Iris pigment epithelial cell (primary cell): ENCODE measurements at places on chromosomes 12 and 14.

DNA sequence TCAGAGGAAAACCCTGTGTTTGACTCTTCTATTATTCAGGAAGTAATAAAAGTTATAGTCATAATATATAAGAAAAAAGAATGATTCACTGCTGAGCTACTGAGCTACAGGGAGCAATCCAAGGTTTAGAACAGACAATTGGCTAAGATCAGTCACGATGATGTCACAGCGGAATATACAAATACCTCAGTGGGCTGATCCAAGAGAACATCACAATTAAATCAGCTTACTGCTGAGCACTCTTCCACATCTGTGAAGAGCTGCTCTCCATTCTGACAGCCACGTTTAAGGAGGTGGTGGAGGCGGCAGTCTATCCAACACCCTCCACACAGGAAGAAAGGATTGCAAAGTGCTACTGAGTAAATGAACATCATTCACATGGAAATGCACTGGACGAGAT is 271.0 kb downstream of the APAF1 start:
- DNase-seq: no peak

GRCh38 chr12:104641862-104642261 is 185.1 kb downstream of the CHST11 start:
- DNase-seq: no peak

- peak; percentile 40 for DNase-seq
Observed at GRCh38 chr14:22994762-22995275, 12.5 kb upstream of the AJUBA start.

GRCh38 chr14:103384450-103385151 is 614 bp upstream of the MARK3 start:
- DNase-seq: no peak

GRCh38 chr12:69978020-69978419 is 153.0 kb downstream of the MYRFL start:
- DNase-seq: no peak

DNA sequence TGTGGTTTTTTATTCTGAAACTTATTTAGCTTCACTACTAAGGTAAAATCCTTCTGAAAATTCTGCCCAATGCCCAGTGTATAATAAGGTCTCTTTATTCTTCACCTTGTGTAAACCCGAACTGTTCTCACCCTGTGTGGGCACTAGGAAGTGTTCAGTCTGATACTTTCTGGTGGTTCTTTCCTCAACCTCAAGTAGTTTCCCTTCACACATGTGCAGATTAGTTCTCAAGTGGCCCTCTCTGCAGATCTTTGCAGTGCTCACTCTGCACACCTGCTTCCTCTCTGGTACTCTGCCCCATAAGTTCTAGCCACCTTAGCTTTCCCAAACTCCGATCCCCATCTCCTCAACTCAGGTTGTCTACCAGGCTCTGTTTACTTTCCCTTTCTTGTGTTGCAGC is 61.6 kb downstream of the RAD51B start:
- no peak for DNase-seq

DNA sequence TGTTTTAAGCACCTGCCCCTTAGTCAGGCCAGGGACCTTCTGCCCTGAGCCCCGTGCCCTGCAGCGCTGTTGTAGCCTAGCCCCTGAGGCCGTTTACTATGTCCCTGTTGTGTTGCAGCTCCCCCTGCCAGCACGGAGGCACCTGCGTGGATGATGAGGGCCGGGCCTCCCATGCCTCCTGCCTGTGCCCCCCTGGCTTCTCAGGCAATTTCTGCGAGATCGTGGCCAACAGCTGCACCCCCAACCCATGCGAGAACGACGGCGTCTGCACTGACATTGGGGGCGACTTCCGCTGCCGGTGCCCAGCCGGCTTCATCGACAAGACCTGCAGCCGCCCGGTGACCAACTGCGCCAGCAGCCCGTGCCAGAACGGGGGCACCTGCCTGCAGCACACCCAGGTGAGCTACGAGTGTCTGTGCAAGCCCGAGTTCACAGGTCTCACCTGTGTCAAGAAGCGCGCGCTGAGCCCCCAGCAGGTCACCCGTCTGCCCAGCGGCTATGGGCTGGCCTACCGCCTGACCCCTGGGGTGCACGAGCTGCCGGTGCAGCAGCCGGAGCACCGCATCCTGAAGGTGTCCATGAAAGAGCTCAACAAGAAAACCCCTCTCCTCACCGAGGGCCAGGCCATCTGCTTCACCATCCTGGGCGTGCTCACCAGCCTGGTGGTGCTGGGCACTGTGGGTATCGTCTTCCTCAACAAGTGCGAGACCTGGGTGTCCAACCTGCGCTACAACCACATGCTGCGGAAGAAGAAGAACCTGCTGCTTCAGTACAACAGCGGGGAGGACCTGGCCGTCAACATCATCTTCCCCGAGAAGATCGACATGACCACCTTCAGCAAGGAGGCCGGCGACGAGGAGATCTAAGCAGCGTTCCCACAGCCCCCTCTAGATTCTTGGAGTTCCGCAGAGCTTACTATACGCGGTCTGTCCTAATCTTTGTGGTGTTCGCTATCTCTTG is 7.6 kb downstream of the DLK1 start:
- no peak for DNase-seq

DNA sequence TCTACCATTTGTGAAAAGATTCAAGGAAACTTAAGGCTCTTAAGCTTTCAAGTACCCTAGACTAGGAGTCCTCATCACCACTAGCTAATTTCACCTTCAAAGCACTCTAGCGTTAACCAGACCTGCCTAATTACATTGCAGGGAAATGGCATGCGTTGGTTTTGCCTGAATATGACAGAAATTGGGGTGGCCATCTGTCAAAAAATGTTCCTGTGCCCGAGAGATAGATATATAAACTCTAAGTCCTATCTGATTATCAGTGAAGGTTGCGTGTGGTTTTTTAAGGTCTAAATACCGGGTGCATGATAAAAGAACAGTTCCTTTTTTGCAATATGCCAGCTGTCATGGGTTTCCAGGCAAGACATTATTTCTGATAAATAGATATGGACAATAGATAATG is 48.3 kb downstream of the SPRING1 start:
- DNase-seq: no peak

GRCh38 chr12:40202095-40203059 is 22.4 kb upstream of the LRRK2 start:
- DNase-seq: no peak

DNA sequence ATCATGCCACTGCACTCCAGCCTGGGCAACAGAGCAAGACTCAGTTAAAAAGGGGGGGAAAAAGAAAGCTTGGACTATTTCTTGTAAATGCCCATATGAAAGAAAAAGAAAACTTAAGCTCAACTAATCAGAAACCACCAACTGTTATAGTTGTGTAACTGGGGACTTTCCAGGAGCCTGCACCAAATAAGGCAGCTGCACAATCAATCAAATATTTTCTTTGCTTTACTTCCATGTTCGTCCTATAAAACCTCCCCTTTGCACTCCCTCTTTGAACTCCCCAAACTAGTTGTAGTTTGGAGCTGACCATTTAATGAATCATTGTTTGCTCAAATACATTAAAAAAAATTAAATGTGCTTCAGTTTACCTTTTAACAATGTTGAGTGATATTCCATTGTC is 54.9 kb downstream of the OTOGL start:
- peak; percentile 50 for DNase-seq

DNA sequence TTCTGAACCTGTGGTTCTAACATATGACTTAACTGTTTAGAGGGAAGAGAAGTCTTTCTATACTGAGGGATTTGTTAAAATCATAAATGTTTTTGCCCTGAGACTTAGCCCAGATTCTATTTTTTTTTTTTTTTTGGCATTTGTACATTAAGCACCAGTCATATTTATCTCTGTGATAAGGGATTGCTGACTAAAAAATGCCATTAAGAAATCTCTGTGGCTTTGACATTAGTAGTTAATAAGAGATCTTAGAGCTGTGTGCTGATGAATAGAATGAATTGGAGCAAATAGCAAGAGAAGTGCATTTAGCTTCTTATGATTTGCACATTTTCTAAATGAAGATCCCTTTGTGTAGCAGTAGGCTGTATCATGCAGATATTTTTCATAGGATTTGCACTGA is 32.5 kb downstream of the NFYB start:
- DNase-seq: no peak

DNA sequence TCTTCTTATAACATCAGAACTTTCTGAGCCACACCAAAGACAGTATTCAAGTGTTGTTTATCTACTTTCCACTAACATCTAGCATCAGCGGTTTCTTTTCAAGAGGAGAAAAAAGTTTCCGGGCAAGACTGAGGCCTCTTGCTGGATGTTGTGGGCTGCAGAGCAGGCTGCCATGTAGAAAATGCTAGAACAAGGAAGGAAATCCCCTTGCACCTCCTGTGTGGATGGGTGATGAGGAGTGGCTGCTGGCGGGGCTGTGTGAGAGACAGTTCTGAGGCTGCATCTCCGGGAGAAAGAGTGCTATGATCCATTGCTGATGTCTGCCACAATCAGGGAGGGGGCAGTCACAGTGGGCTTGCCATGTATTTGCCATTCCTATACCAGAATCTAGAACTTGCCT is 37.8 kb upstream of the PPP1CC start:
- no peak for DNase-seq

GRCh38 chr12:80778005-80778541 is 61.4 kb downstream of the MYF5 start:
- peak; percentile 96 for DNase-seq

DNA sequence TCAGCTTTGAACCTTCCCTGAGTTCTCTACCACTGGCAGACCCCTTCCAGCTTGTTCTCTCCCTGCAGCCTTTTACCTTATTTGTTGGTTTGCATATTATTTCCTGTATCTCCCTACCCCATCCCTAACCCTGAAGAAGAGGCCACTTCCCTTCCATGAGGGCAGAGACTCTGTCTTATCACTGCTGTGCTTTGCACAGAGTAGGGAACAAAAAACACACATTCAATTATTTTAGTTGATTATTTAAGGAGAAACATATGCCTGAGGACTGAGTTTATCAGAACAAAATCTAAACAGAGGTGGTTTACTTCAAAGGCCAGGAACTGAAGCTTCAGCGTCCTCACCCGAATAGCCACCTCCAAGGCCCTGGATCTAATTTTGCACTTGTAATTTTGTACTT is 111.7 kb upstream of the RFLNA start:
- no peak for DNase-seq

DNA sequence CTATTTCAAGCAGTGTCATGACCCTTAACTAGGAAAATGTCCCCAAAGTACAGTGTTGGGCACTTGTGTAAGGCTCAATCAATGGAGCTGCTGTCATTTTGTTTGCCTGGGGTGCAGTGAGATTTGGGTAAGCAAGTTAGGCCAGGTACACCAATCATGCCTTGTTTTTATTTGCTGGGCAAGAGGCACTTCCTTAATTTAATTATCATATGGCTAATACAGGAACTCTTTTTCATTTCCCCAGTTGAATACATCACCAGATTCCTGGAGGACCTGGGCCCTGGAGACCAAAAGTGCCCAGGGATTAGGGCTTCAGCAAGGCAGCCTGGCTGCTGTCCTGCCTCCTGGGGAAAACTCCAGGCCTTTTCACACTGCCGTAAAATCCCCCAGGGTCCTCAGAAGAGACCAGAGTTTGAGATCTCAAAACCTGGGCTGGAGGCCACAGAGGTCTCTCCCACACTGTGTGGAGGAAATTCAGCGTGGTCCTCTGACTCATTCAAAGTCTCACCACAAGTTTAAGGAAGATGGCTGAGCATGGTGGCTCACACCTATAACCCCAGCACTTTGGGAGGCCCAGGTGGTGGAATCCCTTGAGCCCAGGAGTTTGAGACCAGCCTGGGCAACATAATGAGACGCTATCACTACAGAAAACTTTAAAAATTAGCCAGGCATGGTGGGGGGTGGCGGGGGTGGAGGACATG is 28.4 kb upstream of the FOXN3 start:
- DNase-seq: peak; percentile 49

DNA sequence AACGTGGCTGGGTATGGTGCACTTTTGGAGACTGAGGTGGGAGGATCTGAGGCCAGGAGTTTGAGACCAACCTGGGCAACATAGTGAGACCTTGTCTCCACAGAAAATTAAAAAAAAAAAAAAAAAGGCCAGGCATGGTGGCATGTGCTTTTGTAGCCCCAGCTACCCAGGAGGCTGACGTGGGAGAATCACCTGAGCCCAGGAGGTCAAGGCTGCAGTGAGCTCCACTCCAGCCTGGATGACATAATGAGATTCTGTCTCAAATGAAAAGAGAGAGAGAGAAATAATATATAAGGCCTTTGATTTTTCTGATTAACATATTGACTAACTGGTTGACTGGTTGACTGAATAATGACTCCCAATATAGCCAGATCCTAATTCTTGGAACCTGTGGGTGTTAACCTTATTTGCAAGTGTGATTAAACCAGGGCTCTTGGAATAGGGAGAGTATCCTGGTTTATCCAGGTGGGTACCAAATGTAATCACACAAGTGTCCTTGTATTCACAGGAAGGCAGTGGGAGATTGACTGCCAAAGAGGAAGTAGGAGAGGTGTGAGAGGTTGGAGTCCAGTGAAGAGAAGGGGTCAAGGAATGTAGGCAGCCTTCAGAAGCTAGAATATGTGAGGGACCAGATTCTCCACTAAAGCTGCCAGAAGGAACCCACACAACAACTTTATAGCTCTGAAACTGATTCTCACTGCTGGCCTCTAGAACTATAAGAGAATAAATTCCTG is 12.0 kb downstream of the YY1 start:
- no peak for DNase-seq

GRCh38 chr12:54411391-54412241 is 7.5 kb downstream of the ITGA5 start:
- DNase-seq: peak; percentile 90

- DNase-seq: no peak
Observed at GRCh38 chr12:12722435-12723148, 5.4 kb downstream of the CDKN1B start.

DNA sequence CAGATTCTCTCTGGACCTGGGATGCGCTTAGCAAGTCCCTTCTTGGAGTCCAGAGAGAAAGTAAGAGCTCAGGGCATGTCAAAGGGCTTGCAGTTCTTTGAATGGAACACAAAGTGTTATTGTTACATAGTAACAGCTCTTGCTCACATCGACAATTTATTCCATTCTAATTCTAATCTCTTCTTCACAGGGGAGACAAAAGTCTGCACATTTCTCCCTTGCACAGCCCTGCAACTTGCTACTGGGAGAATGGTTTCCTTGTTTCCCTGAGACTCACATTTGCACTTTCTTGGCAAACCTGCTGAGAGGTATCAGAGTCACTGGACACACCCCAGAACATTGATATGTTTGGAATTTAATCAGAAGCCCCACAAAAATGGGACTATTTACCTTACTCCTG is 209.9 kb upstream of the IGF1 start:
- DNase-seq: no peak

- DNase-seq: peak; percentile 34
Observed at GRCh38 chr12:51051787-51052186, 3.7 kb downstream of the LETMD1 start.

- DNase-seq: no peak
Observed at GRCh38 chr14:100159094-100159864, at the start of gene DEGS2. DEGS2 (minus strand) TSS chr14:100159645; CDS start chr14:100159587, 58 bp downstream.

- peak; percentile 78 for DNase-seq
Observed at GRCh38 chr12:80504389-80505163, 60.5 kb downstream of the PTPRQ start.
